ENCODE measurements at places on chromosomes 11 and 22. TPM values are rescaled to one million over a fixed set of nuclear protein-coding genes. Genes with fewer than 3 reads are reported as not detected.

The RBX1 gene
- total RNA-seq = 27.1 TPM

The CD248 gene
- 0.32 TPM for total RNA-seq

GRCh38 chr11:118447423-118447822 is 11.1 kb downstream of the KMT2A start:
- H3K4me1 ChIP-seq = peaks cover 3% of the 10 kb centered on the region
- H3K36me3 ChIP-seq = peaks cover 3% of the 10 kb centered on the region
- no peak overlapping the region for H3K4me3 ChIP-seq
- H3K27me3 ChIP-seq = no peaks in the 10 kb centered on the region
- H3K27ac ChIP-seq = no peak overlapping the region

GRCh38 chr11:67498544-67498972 is 6.6 kb downstream of the PITPNM1 start:
- H3K4me3 ChIP-seq = no peak overlapping the region
- H3K4me1 ChIP-seq = peaks cover 6% of the 10 kb centered on the region
- H3K27me3 ChIP-seq = no peaks in the 10 kb centered on the region
- DNase-seq = no peak
- H3K36me3 ChIP-seq = peaks cover 75% of the 10 kb centered on the region
- no peak overlapping the region for H3K27ac ChIP-seq

- H3K4me1 ChIP-seq = peaks cover 12% of the 10 kb centered on the region
- H3K27me3 ChIP-seq = no peaks in the 10 kb centered on the region
- peak overlapping the region; percentile 21 for H3K27ac ChIP-seq
- peak; percentile 28 for DNase-seq
Measured at GRCh38 chr11:95256321-95256779, 25.3 kb upstream of the SESN3 start.

- peaks cover 18% of the 10 kb centered on the region for H3K4me1 ChIP-seq
- no peaks in the 10 kb centered on the region for H3K27me3 ChIP-seq
- H3K36me3 ChIP-seq = no peaks in the 10 kb centered on the region
- peak; percentile 97 for DNase-seq
- no peak within 1 kb of the TSS for H3K4me3 ChIP-seq
Measured at GRCh38 chr22:41699264-41700107, at the start of gene MEI1. TSS of gene MEI1 (plus strand) at chr22:41699503. CDS start at chr22:41699539, 36 bp downstream.

The NTM gene
- total RNA-seq = not detected

Data from natural killer cell (primary cell).